ENCODE measurements at places on chromosomes 2 and 18. TPM values are rescaled to one million over a fixed set of nuclear protein-coding genes. Genes with fewer than 3 reads are reported as not detected.

DNA sequence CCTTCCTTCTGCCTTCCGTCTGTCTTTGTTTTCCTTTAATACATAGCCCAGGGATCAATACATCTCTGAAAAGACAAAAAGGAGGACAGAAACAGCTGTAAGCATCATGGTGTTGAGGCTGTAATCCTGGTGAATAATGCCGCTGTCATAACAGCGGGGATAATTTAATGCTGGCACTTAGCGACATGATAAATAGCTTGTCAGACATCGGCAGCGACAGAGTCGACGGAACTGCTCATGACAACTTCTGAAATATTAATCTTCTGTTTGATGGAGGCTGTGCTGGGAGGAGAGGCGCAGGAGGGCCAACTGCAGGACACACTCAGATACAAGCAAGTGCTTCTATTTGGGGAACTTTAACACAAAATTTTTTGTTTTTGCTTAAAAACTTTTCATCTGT is 602.2 kb downstream of the GALR1 start:
- no peak overlapping the region for H3K4me3 ChIP-seq
- H3K4me1 ChIP-seq = no peaks in the 10 kb centered on the region
- H3K36me3 ChIP-seq = no peaks in the 10 kb centered on the region
- no peak overlapping the region for H3K27ac ChIP-seq

DNA sequence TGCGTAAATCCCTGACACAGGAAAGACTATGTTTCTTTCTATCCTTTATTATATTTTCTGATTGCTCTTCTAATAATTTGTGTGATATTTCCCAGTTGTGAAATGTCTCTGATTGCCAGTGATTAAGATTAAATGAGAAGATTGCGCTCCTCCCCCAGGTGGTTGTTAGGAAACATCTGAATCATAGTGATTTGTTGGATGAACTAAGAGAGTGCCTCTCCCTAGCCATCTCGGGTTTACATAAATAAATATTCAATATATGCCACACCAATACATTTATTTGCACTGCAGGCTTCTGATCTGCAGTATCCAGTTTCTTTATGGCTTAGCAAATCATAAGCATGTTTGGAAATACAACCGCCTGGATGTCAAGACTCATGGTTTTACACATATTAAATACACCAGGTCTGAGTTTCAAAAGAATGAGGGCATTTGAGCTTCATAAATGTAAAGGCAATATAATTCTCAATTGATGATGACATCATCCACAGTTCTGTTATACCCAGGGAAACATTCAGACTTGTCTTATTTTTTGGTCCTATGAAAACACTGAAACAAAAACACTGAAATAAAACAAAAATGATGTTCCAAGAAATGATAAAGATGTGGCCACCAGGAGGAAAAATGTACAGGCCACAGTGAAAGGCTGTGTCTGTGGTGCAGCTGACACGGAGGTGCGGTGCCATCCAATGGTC is 826.7 kb upstream of the ACVR2A start:
- no peaks in the 10 kb centered on the region for H3K27me3 ChIP-seq
- no peak overlapping the region for H3K27ac ChIP-seq
- H3K4me3 ChIP-seq = no peak overlapping the region
- DNase-seq = no peak
- H3K4me1 ChIP-seq = no peaks in the 10 kb centered on the region

DNA sequence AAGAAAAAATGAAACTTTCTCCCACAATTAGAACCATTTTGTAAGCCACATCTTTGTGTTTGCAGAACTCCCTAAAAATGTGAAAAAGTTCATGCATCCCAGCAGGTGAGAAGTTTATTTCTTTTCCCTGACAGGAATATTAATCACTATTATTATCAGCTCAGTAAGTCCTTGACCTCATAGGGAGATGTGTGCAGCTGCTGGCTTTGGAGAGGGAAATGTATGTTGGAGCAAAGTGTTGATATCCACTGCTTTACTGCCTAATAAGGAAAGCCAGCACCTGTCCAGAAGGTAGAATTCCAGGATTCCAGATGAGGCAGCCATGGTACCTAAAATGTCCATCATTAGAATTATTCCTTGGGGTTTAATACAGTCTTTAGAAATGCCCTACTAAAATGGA is 35.8 kb upstream of the CCNT2 start:
- H3K4me3 ChIP-seq = no peak overlapping the region
- H3K27me3 ChIP-seq = no peaks in the 10 kb centered on the region
- no peak overlapping the region for H3K27ac ChIP-seq
- no peak for DNase-seq
- no peaks in the 10 kb centered on the region for H3K4me1 ChIP-seq
- H3K36me3 ChIP-seq = no peaks in the 10 kb centered on the region

DNA sequence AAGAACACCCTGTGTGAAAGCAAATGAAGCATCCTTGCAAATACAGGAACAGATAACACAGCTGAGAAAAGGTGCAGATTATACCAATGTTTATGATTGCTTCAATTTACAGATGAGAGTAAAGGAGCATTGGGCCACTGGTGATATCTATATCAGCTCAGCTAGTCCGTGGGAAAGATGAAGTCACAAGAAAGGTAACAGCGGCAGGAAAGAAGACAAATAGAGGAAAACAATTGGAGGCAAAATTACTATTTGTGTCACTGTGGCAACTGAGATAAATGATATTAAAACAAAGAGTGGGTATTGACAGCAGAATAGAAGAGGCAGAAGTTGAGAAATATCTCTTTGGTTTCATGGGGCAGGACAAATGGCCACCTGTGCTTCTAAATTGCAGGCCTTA is 121.2 kb upstream of the CAVIN2 start:
- no peaks in the 10 kb centered on the region for H3K4me1 ChIP-seq
- no peak overlapping the region for H3K4me3 ChIP-seq
- no peak for DNase-seq
- no peak overlapping the region for H3K27ac ChIP-seq

GRCh38 chr2:26182441-26182840 is 9.6 kb downstream of the GAREM2 start:
- DNase-seq = no peak
- H3K36me3 ChIP-seq = no peaks in the 10 kb centered on the region
- peaks cover 8% of the 10 kb centered on the region for H3K4me1 ChIP-seq
- H3K4me3 ChIP-seq = no peak overlapping the region
- no peak overlapping the region for H3K27ac ChIP-seq

DNA sequence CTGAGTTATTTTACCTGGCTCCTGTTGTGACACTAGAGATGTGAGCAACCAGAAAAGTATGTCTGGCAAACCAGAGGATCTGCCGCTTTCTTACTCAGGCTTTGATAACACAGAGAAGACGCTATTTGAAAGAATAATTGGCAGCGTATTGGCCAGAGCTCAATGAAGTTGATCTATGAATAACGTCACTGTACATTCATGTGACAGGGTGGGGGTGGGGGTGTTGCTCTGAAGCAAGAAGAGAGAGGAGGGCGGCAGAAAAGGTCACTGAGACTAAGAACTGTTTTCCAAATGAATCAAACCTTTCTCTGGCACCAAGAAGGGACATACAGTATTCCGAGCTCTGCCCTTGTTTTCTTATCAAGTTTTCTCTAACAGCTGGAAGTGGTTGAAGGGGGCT is 1.7 kb upstream of the ONECUT2 start:
- H3K27me3 ChIP-seq = peaks cover 68% of the 10 kb centered on the region
- no peaks in the 10 kb centered on the region for H3K36me3 ChIP-seq

GRCh38 chr2:158735822-158736580 is 59.1 kb upstream of the DAPL1 start:
- H3K36me3 ChIP-seq = no peaks in the 10 kb centered on the region
- H3K4me1 ChIP-seq = no peaks in the 10 kb centered on the region
- no peak overlapping the region for H3K4me3 ChIP-seq
- DNase-seq = no peak
- no peak overlapping the region for H3K27ac ChIP-seq
- H3K27me3 ChIP-seq = no peaks in the 10 kb centered on the region

DNA sequence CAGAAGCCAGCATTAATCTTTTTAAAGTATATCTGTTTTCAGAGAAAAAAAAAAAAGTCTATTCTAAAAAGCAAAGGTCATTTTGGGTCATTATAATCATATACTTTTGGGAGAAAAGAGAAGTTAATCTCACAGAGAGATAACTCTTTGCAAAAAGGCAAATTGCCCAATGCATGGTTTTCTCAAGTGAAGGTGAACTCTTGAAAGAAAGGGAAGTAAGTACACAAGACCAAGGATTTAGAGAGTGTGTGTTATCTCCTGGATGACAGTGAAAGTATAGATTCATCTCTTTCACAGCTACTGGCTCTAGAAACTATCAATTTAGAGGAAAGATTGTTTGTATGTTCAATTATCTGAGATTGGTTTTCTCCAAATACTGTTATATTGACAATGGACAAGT is 151.4 kb downstream of the CD8B2 start:
- no peak overlapping the region for H3K4me3 ChIP-seq

Gene TCF23
- polyA plus RNA-seq = 0.24 TPM

Gene COLEC11
- 155 TPM for polyA plus RNA-seq
